Cardiac muscle cell (in vitro differentiated cells and primary cell): ENCODE measurements at places on chromosomes 4 and X.

GRCh38 chr4:73311428-73311827 is 52.8 kb upstream of the ANKRD17 start:
- DNase-seq = peak; percentile 56

GRCh38 chr4:6890358-6890757 is 19.3 kb upstream of the TBC1D14 start:
- no peak for DNase-seq

- no peak for DNase-seq
These were observed 630.1 kb downstream of the STIM2 start for GRCh38 chr4:27490766-27491165.

DNA sequence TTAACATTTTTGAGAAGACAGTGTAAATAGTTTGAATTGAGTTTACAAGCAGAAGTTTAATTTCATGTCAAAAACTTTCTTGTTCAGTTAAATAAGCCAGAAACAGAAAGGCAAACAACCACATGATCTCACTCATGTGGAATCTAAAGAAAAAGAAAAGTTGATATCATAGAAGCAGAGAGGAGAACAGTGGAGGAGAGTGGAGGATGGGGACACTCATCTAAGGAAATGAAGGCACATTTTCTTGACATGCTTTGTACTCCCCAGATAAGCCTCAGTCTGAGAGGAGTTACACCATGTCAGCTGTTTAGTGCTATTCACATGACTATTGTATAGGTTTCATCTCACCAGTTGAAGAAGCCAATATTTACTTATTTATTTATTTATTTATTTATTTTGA is 13.5 kb downstream of the SNCA start:
- DNase-seq = no peak

DNA sequence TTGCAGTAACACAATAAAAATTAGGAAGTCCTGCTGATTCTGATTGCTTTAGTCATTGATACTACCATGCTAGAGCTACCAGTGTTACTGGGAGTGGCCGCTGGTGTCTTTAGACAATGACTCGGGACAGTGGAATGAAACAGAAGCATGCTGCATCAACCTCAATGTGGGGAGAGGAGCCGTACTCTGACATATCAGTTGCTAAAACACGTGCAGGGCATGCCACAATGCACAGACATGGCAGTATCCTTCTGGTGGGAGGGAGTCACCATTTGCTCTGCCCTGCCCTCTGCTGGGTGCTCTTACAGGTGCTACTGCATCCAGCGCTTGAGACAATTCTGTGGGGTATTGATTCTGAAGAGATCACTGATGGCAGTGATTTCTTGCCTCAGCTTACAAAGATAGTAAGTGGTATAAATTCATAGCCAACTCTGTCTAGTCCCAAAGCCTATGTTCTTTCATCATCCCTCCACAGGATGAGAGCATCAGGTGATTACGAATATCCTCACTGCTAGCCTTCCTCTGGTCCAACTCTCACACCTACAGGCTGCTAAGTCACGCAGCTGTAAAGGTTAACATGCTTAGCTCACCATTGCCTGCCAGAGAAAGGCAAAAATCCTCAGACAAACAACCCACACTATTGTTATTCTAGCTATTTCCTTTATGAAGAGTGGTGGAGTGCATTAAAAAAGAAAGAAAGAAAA is 43.7 kb downstream of the NSG1 start:
- peak; percentile 75 for DNase-seq

DNA sequence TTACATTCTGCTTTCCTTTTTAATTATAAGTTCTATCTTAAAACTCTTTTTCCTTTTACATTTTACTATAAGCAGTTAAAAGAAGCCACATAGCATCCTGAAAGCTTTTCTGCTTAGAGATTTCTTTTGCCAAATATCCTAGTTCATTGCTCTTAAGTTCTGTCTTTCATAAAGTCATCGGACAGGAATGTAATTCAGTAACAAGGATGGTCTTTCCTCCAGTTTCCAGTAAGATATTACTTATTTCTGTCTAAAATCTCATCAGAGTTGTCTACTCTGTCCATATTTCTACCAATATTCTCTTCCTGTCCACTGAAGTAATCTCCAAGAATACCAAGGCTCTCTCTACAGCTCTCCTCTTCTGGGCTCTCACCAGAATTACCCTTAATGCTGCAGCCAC is 37.5 kb upstream of the ADH1C start:
- no peak for DNase-seq

- peak; percentile 44 for DNase-seq
These were observed 180.2 kb downstream of the RBM46 start for GRCh38 chr4:154961263-154961662.

DNA sequence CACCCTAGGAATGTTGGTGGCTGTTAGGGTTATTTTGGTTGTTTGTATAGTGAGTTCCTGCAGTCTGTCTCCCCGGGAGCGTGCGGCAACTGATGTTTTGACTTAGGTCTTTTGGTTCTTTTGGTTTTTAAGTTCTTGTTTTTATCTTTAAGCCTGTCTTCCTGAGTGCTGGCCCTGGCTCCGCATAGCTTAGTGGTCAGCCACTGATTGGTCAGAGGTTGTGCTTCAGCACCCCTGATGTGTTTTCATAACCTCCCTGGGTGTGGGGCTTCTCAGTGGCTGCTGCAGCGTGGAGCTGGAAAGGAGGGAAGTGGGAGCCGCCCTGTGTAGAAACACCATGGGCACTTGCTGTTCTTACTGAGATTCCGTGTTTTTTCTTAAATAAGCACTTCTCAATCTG is 5.1 kb downstream of the PIGG start:
- no peak for DNase-seq

- no peak for DNase-seq
These were observed 204.1 kb upstream of the FAM47C start for GRCh38 chrX:36804066-36804465.

- DNase-seq = no peak
These were observed 963 bp upstream of the USO1 start for GRCh38 chr4:75723163-75724065.

DNA sequence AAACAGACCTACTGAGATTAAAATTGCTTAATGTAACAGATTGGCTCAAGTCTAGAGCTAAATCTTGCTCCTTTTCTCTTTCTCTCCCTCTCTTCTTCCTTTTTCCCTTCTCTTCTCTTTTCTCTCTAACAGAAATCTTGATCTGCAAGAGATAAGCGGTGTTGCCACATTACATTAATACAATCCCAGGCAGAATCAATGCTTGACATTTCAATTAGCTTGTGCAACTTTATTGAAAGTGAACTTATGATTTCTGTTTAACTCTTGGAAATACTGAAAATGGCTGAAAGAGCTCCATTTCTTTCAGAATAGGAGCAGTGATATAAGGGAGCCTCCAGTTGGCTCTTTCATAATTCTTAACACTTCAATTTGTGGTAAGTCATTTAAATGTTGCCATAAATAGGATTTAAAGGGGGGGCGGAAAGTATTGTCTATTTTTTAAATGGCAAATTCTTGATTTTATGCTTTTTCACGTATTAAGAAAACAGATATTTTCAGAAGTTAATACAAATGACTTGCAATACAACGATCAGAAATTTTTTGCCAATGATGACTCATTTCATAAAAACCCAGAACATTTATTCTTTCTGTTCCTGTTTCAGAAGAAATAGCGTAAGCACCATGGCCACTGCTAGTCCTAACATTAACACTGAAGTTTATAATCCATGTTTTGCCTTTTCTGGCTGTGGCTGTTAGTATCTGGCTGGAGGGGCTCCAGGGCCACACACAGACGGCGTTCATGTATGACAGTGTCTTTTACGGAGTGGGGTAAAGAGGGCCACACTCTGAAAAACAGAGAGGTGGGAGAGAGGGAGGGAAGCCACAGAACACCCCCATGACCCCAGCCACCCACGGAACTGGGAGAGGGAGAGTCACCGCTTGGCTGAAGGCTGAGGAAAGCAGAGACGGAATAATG is 115.7 kb upstream of the FAT1 start:
- DNase-seq = no peak

GRCh38 chrX:36581030-36581429 is 427.1 kb upstream of the FAM47C start:
- no peak for DNase-seq

GRCh38 chrX:105120463-105120862 is 100.0 kb downstream of the TEX13A start:
- no peak for DNase-seq

DNA sequence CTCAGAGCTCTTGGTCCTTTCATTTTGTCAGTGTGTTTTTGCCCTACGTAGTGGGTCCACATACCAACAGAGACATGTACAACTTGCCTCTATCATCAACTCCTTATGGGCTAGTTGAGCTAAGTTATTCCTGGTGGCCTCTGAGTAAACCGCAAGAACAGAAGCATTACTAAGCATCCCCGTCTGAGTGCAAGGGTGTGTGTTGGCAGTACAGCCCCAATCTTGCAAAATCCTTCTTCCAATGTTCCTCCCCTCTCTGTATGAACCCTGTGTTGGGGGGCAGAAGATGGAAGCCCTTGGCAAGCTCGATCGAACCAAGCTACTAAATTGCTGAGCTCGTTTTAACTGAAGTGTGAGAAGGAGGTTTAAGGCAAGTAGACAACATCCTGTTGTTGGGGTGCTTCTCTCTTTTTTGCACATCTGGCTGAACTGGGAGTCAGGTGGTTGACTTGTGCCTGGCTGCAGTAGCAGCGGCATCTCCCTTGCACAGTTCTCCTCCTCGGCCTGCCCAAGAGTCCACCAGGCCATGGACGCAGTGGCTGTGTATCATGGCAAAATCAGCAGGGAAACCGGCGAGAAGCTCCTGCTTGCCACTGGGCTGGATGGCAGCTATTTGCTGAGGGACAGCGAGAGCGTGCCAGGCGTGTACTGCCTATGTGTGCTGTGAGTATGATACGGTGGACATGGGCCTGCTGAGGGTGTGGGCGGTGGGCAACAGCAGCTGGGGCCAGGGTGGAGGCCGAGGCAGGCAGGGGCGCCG is at the start of gene SH2D1A:
Gene SH2D1A, plus strand, starts transcription at position 447 of the 760 bp plus-strand sequence. Its CDS starts 80 bp downstream, at position 527.
- no peak for DNase-seq

GRCh38 chrX:122914256-122914655 is 269.8 kb upstream of the GRIA3 start:
- DNase-seq = no peak

DNA sequence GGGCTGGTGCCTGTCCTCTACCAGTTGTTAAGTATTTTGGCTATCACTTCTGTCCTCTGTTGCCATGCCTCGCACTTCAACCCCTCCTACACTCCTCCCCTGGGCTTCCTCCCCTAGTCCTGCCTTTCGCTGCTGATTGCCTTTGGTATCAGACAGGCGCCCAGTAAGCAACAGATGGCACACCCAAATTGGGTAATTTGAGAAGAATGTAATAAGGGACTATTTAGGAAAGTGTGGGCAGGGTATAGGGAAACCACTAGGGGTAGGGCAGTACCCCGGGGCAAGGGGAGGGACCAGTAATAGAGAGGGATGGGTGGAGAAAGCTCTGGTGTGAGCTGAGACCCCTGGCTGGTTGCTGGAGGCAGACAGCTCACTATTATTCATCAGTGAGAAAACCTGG is 172.7 kb upstream of the USP9X start:
- no peak for DNase-seq

DNA sequence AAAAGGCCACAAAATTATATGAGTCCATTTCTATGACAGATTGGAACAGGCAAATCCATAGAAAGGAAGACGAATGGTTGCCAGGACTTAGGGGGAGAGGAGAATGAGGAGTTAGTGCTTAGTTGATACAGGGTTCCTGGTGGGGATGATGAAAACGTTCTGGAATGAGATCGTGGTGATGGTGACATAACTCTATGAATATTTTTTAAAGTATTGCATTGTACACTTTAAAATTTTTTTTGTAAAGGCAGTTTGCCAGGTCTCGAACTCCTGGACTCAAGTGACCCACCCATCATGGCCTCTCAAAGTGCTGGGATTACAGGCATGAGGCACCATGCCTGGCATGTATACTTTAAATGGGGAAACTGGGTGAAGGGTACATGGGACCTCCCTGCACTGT is 9.9 kb upstream of the CCNQ start:
- DNase-seq = no peak

DNA sequence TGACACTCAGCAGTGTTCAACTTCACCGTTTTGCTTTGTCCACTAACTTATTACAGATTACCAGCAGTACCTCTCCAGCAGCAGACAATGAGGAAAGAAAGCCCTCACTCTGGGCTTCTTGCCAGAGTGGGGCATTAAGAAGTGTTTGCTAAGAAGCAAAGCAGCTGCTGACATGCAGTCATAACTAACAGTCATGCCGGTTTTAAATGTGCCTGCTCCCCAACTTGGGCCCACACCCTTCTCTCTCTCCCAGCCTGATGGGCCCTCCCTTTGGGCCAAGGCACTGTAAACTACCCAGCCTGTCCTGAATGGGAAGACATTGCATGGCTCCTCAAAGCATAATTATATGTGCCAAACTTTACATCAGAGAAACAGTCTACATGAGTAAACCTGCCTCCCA is 54.6 kb upstream of the HHIP start:
- peak; percentile 67 for DNase-seq

DNA sequence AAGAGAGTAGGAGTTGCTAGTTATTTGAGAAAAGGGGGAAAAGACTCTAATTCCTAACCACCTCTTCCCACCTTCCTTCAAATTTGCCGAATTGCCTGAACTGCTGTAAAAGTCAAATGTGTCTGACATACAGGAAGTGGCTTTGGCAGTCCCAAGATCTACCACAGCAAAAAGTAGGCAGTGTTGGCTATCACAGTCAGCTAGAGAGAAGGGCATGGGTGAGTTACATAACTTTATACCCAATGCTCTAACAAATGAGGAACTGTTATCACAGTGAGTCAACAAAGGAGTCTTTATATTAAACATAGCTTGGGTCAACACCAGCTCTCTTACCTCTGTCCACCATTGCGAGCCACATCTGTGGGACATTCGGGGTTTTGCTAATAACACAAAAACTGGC is 2.4 kb upstream of the MBNL3 start:
- DNase-seq = peak; percentile 21

DNA sequence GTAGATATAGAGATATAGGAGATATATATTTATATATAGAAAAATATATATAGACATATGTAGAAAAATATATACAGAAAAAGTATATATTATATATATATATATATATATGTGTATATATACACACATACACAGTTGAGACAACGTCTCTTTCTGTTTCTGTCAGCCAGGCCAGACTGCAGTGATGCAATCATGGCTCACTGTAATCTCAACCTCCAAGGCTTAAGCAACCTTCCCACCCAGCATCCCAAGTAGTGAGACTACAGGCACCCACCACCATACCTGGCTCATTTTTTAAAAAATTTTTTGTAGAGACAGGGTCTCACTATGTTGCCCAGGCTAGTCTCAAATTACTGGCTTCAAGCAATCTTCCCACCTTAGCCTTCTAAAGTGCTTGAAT is 426.3 kb downstream of the GPM6A start:
- no peak for DNase-seq

- no peak for DNase-seq
These were observed 683.5 kb upstream of the GRIA3 start for GRCh38 chrX:122500556-122500955.

DNA sequence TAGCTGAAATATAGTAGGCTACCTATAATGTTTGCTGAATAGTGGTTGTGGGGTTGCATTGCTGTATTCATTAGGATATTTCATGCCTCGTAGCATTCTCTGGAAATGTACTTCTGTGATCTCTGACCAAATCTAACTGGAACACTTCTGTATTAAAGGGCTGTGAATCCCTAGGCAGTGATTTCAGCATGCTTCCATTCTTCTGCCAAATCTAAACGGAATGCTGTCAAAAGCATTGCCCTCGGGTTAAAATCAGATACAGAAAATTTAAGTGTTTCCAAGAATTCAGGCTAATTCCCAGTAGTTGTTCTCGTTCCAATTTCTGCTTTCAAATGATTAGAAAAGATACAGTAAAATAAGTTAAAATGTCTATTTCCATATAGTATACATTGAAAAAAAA is 1847.5 kb upstream of the IGFBP7 start:
- DNase-seq = no peak

- DNase-seq = peak; percentile 77
These were observed 102.5 kb upstream of the MID1 start for GRCh38 chrX:10722851-10723250.

- DNase-seq = no peak
These were observed 2.4 kb downstream of the MOSPD2 start for GRCh38 chrX:14875624-14876023.
